SJSA1 (cell line): ENCODE measurements at places on chromosomes 3 and 15. TPM values are rescaled to one million over a fixed set of nuclear protein-coding genes. Genes with fewer than 3 reads are reported as not detected.

DNA sequence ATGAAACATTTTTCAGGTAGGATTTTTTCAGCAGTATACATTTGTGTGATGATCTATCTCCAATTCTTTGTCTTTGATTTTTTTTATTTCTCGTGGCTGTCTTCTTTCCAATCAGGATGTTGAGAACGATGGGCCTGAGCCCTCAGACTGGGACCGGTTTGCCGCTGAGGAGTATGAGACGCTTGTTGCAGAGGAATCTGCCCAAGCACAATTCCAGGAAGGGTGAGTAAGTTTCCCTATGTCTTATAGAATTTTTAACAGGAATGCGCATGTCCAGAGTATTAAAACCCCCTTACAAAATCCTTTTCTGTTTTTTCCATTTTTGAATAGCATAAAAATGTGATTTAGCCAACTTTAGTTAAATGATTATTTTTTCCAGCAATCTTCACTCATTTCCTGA lies 90.0 kb downstream of the MSL2 start:
- no peaks in the 10 kb centered on the region for H3K4me1 ChIP-seq
- peaks cover 6% of the 10 kb centered on the region for H3K36me3 ChIP-seq
- DNase-seq, result no peak
- no peaks in the 10 kb centered on the region for H3K27me3 ChIP-seq
- H3K27ac ChIP-seq, result no peak overlapping the region

GOLGA8Q gene
- 0.45 TPM in 1 of 2 replicates, not detected in the other for total RNA-seq

C3orf49 gene
- not detected in 2 replicates for total RNA-seq

GRCh38 chr15:65985387-65985786 lies 116.1 kb downstream of the RAB11A start:
- H3K27me3 ChIP-seq, result peaks cover 54% of the 10 kb centered on the region
- DNase-seq, result no peak
- H3K4me3 ChIP-seq, result no peak overlapping the region
- no peaks in the 10 kb centered on the region for H3K36me3 ChIP-seq
- H3K4me1 ChIP-seq, result no peaks in the 10 kb centered on the region

DNA sequence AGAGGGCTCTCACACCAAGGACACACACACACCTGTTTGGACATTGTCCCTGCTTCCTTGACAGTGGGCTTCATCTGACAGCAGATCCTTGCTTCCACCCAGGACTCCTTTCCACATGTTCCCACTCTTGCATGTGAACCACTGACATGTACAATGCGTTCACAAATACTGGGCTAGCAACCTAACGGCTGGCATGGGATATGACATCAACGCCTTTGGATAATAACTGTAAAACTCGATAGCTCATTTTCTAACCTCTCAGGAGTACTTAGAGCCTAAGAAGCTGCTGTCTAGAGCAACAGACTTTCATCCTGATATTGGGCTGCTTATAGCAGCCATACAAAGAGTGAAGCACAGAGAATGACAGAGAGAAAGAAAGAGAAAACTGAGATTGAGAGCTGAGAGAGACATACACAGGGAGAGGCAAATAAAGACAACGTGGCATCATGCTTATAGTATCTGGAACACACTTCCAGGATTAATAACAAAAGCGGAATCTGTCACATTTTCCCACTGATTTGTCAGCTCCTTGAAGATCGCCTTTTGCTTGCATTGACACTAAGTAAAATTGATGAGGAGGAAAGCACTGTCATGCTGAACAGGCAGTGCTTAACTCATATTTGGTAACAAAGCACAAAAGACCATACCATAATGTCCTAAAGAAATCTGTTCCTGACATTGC lies 1.7 kb downstream of the GUCA1C start:
- no peaks in the 10 kb centered on the region for H3K36me3 ChIP-seq
- no peaks in the 10 kb centered on the region for H3K4me1 ChIP-seq
- no peaks in the 10 kb centered on the region for H3K27me3 ChIP-seq

DNA sequence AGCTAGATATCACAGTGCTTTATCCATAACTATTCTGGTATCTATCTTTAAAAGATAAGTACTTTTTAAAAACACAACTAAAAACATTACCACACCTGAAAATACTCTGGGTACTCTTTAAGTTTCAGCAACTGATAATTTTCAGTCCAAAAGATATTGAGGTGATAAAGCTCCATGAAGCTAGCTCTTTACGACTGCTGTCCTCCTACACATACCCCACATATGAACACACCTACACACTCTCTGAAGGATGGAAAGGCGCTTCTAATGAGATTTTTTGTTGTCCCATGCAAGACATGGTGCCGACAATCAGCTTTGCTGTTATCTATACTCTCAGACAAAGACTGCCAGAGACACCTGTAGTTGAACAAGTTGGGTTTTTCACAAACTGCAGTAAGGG lies 19.1 kb upstream of the TM4SF4 start:
- H3K36me3 ChIP-seq, result no peaks in the 10 kb centered on the region
- DNase-seq, result no peak
- H3K27ac ChIP-seq, result no peak overlapping the region
- no peak overlapping the region for H3K4me3 ChIP-seq

- H3K27me3 ChIP-seq, result no peaks in the 10 kb centered on the region
- H3K4me3 ChIP-seq, result no peak overlapping the region
- no peak for DNase-seq
- H3K4me1 ChIP-seq, result no peaks in the 10 kb centered on the region
- H3K36me3 ChIP-seq, result no peaks in the 10 kb centered on the region
Measured at GRCh38 chr15:98202256-98202655, 241.8 kb downstream of the ARRDC4 start.

GRCh38 chr3:160105907-160106584 lies 117.4 kb downstream of the IL12A start:
- H3K4me1 ChIP-seq, result no peaks in the 10 kb centered on the region
- DNase-seq, result no peak
- no peaks in the 10 kb centered on the region for H3K36me3 ChIP-seq
- no peak overlapping the region for H3K27ac ChIP-seq

DNA sequence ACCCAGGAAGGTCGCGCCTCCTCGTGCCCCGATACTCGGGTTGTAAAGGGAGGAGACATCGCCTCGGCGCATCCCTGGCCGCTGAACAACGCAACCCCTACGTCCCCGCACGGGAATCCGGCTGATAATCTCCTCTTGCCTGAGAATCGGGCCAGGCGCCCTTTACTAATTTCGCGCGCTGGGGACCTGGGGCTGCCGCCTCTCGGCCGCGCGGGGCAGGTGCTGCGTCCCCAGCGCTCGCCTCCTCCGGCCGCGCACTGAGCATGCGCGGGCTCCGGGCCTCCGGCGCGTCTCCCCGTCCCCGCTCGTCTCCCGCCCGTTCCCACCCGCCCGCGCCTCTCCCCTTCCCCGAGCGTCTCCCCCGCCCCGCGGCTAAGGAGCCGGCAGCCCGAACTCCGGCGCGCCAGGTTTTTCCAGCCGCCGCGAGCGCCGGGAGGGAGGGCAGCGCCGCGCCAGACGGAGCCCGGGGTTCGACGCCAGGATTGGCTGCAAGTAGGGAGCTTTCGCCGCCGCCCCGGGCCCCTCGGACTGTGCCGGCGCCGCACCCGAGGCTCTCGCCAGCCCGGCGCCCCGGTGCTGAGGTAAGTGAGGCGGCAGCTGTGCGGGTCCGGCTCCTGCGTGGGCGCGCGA lies at the start of gene CNTN4:
Gene CNTN4 (plus strand): TSS at position 469 of the 630 bp plus-strand sequence.
- no peak within 1 kb of the TSS for H3K4me3 ChIP-seq
- no peaks in the 10 kb centered on the region for H3K27me3 ChIP-seq
- no peak within 1 kb of the TSS for H3K27ac ChIP-seq
- no peaks in the 10 kb centered on the region for H3K4me1 ChIP-seq
- DNase-seq, result no peak
- no peaks in the 10 kb centered on the region for H3K36me3 ChIP-seq

CDHR4 gene
- not detected in 2 replicates for total RNA-seq

DNA sequence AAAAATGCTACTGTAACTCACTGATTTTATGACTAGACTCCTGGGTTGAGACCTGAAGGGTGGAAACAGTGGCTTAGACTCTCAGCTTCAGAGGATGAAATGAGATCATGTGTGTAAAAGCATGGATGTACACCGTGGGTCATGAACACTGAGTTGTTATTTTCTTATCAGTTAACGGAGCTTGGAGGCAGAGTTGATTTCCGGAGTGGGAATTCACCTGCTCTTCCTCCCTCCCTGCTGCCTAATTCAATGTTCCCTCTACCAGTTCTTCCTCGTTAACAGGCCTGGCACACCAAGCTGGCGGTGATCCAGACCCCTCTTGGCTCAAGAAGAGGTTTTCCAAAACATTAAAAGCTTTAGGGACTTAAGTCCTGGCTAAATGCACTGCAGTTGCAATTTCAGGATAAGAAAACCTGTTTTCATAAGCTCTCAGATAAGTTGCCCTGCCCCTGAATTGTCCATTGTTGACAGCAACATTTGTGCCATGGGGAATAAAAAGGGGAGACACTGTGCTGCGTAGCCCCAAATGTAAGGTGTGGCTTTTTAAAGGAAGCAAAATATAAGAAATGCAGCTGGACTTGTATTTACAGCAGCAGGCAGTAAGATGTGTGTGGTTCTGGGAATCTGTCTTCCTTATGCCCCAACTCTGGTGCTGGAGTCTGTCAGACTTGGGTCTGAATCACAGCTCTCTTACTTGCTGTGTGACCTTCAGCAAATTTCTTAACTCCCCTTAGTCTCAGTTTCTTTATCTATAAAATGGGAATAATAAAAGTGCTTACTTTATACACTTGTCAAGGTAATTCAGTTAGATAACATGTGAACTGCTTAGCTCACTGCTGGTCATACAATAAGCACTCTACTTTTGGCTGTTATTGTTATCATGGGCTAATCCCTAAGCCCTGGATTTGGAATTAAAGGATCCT lies 9.9 kb downstream of the PDIA5 start:
- H3K27me3 ChIP-seq, result peaks cover 24% of the 10 kb centered on the region; the same call in 1 of the 2 replicates
- no peak for DNase-seq
- H3K36me3 ChIP-seq, result no peaks in the 10 kb centered on the region
- H3K27ac ChIP-seq, result no peak overlapping the region
- H3K4me3 ChIP-seq, result no peak overlapping the region
- peaks cover 26% of the 10 kb centered on the region for H3K4me1 ChIP-seq

DNA sequence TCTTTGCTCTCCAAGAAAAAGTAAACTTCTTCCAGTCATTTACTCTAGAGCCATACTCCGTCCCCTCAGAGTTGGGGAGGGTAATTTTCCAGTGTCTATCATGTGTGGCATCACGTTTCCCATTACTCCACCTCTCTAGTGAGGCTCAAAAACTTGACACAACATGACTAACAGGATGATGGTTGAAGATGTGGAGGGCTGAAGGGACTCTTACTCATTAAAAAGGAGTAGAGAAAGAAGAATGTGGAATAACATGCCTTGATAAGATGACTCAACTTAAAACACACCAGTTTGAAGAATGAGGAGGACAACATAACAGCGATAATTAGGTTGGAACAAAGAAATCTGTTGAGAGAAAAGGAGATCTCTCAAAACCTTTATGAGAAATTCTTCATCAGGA lies 894.3 kb downstream of the OTOL1 start:
- H3K4me1 ChIP-seq, result no peaks in the 10 kb centered on the region
- no peak for DNase-seq
- H3K27me3 ChIP-seq, result no peaks in the 10 kb centered on the region
- H3K36me3 ChIP-seq, result no peaks in the 10 kb centered on the region
- no peak overlapping the region; the same call in 1 of the 2 replicates for H3K27ac ChIP-seq

KNG1 gene
- total RNA-seq, result not detected in 2 replicates

GRCh38 chr3:65233561-65233960 lies 545.8 kb upstream of the ADAMTS9 start:
- no peak overlapping the region for H3K27ac ChIP-seq
- H3K4me3 ChIP-seq, result no peak overlapping the region
- no peaks in the 10 kb centered on the region for H3K36me3 ChIP-seq
- H3K4me1 ChIP-seq, result no peaks in the 10 kb centered on the region
- H3K27me3 ChIP-seq, result no peaks in the 10 kb centered on the region
- no peak for DNase-seq

DNA sequence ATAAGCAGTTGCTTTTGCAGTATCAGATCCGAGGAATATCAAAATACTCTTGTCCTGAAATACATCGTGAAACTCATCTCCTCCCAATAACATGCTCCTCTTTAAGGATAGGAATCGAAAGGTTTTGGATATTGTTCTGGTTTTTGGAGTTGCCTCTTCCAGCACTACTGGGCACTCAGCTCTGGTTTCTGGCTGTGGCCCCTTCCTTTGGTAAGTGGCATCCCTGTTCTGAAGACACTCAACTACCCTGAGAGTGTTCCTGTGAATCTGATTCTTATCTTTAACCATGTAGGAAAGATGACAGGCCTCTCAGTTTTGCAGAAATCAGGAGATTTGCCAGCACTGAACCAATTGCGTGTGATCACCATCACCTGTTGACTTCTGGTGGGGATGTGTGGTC lies 327.5 kb upstream of the TBL1XR1 start:
- H3K4me3 ChIP-seq, result no peak overlapping the region
- no peaks in the 10 kb centered on the region for H3K27me3 ChIP-seq
- H3K4me1 ChIP-seq, result peaks cover 23% of the 10 kb centered on the region
- no peak overlapping the region for H3K27ac ChIP-seq

DNA sequence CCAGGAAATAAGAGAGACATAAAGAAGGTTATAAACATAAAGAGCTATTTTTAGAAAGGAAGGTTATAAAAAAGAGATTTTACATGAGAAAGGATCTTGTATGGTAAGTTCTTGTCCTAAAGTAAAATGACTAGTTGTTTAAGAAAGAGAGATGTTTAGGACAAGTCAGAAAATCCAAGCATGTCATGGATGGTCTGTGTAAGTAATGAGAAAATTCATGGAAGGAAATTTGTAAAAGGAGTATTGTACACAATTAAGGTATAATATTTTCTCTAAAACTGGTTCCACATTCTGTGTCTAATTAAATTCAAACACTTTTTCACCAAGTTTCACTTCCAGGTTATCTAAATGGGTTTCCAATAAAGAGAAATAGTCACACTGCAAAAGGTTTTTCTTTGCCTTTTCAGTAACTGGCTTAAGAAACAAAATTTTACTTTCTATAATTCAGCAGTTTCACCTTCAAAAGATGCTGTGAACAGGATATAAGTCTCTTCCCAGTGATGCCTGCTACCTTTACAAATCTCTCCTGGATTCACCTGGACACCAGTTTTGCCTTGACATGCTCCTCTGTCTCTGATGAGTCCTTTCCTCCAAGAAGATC lies 455.7 kb downstream of the ZIC1 start:
- H3K4me1 ChIP-seq, result no peaks in the 10 kb centered on the region
- no peaks in the 10 kb centered on the region for H3K27me3 ChIP-seq
- no peak for DNase-seq
- H3K36me3 ChIP-seq, result no peaks in the 10 kb centered on the region
- no peak overlapping the region for H3K27ac ChIP-seq
- no peak overlapping the region for H3K4me3 ChIP-seq

DNA sequence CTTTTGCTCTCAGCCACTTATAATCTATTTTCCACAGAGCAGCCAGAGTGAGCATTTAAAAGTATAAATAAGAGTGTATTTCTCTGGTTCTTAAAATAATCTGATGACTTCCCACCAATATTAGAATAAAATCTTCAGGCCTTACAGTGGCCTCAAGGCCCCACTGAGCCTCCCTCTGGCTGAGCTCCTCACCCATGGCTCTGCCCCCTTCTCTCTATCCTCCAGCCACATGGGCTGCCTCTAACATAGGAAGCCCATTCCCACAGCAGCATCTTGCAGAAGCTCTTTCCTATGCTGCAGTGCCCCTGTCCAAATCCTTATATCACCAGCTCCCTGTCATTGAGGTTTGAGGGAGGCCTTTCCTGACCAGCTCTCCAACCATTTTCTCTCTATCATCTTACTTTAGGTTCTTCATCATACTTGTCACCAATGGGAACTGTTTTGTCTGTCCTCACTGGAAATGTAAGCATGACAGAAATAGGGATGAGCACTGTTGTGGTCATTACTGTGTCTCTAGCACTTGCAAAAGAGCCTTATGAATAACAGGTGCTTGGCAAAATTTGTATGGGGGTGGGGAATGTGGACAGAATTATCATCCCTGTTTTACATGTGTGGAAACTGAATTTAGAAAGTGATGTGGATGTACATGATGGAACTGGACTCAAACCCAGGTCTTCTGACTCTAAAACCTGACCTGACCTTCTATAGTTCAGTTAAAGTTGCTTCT lies 250.6 kb downstream of the NR1D2 start:
- no peak for DNase-seq
- no peak overlapping the region for H3K4me3 ChIP-seq
- H3K36me3 ChIP-seq, result no peaks in the 10 kb centered on the region
- H3K27ac ChIP-seq, result no peak overlapping the region
- H3K27me3 ChIP-seq, result no peaks in the 10 kb centered on the region
